ENCODE measurements at places on chromosomes 5 and 9.

DNA sequence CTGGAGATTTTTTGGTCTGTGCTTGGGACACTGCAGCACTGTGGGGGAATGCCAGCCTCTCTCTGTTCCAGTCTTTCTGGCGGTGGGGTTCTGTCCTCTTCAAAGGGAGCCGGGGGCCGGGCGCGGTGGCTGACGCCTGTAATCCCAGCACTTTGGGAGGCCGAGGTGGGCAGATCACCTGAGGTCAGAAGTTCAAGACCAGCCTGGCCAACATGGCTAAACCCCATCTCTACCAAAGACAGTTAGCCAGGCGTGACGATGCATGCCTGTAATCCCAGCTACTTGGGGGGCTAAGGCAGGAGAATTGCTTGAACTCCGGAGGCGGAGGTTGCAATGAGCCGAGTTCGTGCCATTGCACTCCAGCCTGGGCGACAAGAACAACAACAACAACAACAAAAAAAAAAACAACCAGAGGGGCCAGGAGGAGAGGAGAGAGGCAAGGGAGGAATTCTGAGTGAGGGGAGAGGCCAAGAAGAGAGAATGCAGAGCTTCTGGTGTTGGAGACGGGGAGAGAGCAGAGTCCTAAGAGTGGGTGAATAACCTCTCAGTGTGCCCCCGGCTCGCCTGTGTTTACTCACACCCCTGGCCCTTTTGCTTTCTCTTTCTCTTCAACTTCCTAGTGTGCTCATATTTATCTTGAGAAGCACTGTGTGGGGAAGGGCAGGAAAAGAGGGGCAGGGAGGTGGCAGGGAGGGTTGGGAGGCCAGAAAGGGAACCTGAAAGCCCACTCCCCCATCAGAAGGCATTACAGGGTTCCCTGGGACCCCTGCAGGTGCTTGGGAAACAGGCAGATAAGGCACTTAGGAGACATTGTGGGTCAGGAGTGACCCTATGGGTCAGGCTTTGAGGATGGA, 3.2 kb upstream of the SET start:
- no peak for DNase-seq

GRCh38 chr9:122860319-122861142, 32.1 kb upstream of the PDCL start:
- DNase-seq, result no peak

DNA sequence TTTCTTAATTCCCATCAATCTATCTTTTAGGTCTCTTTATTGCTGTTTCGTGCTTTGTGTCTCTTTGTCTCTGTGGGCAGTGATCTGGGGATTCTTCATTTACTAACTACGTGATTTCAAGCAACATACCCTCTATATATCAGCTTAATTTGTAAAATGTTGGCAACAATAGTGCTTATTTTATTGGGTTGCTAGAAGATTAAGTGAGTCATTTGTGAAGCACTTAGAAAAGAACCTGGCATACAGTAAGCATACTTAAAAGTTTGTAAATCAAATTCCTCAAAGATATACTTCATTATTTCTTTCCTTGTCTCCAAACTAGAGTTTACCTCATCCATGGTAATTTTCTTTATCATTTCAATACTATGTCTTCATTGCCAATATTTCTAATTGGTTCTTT, 669.7 kb downstream of the MAT2B start:
- no peak for DNase-seq

DNA sequence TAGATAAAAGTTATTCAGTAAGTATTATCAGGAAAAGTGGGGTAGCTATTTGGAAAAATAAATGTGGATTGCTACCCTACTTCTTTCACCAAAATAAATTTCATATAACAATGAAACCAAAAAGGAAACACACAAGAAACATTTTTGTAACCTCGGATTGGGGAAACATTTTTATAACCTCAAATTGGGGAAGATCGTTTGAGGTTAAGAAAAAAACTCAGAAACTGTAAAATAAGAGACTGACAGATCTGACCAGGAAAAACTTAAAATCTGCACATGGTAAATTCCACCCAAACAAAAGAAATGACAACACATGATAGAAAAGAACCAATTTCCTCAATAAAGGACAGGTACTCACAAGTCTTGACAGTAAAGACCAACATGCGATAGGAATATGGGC, 13.5 kb downstream of the EFCAB9 start:
- no peak for DNase-seq

GRCh38 chr9:32722704-32723103, 60.6 kb upstream of the TMEM215 start:
- no peak for DNase-seq

- DNase-seq, result no peak
These were observed 14.3 kb downstream of the GRIA1 start for GRCh38 chr5:153504726-153505125.

GRCh38 chr9:113581865-113582697, 118.6 kb downstream of the RGS3 start:
- peak; percentile 72 for DNase-seq

DNA sequence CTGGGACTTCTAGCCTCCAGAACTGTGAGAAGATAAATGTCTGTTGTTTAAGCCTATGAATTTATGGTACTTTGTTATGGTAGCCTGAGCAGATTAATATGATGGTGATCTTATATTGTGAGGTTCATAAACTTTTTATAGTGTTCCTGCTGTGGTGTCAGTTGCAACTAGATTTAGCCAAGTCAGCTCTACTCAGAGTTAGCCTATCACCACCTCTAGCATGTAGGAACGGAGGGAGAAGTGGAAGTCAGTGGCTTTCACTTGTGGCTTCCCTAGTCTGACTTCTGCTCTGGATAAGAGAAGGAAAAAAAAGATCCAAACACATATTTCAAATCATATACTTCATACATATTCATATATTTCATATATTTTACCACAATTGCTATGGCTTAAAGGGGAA, 6.6 kb downstream of the POC5 start:
- no peak for DNase-seq

DNA sequence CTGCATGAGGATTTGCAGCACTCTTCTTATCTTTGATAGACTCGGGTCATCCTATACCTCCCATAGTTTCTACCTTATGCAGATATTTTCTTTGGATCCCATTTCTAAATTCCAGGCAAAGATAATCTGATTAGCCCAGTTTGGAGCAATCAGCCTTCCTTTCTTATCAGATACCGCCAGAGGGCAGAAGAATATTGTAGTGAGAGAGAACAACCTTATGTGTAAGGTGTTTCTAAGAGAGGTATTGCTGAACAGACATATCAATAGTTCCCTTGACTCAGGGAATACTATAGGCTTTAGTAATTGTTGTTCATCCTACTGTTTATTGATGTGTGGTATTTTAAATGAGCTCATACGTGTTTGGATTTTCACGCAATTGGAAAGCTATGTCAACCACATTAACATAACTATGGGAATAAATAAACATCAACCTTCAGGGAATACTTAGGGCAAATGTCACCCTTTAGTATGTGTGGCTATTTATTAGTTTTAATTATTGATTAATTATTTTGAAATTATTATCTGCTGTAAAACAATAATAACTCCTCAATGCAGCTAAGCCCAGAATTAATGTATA, 1435.2 kb upstream of the CDH9 start:
- DNase-seq, result no peak

DNA sequence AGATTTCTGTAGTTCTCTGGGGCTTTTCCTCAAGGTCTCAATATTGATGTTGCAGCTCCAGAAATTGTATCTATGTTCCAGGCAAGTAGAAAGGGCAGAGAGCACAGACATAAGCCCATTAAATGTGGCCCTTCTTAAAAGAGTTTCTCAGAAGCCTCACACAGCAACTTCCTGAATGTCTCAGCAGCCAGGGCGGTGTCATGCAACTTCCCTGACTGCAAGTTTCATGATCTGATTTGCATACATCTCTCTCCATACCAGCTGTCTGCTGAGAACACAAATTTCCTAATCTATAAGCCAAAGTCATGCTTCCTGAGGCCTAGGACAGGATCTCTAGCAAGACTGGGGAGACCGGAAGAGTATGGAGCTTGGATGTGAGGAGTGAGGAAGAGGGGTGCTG, 13.0 kb downstream of the RGS7BP start:
- no peak for DNase-seq

DNA sequence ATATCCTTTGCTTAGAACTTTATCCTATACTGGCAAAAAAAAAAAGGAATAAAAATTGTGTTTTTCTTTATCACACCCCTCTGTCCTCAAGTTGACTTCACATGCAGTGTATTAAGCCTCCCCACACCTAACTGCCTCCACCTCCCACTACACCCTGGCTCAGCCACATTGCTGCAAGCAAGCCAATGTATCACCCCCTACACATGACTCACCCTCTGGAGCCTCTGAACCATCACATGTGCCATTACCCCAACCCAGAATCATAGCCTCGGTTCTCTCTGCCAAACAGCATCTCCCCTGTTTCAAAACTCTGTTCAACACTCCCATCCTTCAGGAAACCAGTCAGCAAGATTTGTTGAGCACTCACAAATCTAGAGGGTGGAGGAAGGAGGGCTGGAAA, 209.0 kb downstream of the CWC27 start:
- peak; percentile 5 for DNase-seq

DNA sequence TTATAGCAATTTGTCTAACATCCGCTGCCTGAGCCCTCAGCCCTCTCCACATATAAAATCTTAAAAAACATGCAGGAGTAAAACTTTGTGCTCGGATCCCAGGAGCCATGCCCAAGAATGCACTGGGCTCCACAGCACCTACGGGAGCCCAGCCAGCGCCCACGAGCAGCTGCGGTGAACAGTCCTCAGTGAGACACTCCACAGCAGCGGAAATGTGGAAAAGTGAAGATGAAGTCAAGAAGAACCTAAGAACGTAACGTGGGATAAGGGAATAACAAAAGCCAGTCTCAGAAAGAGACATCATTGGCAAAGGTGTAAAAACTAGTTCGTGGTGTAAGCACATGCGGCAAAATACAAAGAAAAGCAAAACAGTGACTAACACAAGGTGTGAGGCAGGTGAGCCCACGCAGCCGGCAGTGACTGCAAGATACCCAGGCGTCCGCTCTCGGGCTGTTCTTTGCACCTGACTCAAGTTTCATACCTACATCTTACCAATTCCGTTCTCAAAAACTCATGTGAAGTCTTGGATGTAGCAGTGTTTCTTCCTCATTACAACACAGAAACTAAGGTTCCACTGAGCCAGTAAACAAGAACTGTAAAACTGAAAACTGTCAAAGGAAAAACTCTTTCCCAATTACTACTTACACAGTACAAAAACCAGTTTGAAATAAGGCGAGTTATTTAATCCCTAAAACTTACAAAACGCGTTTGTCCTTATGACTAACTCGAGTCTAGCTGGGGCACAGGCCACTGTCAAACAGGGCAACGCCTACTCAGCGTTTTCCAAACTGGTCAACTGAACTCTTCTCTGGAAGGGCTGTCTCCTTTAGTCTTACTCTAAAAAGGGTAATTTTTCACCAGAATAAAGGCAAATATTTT, 1.7 kb downstream of the CAMSAP1 start:
- peak; percentile 73 for DNase-seq

- DNase-seq, result no peak
These were observed 480.8 kb downstream of the PSAT1 start for GRCh38 chr9:78777747-78778146.

DNA sequence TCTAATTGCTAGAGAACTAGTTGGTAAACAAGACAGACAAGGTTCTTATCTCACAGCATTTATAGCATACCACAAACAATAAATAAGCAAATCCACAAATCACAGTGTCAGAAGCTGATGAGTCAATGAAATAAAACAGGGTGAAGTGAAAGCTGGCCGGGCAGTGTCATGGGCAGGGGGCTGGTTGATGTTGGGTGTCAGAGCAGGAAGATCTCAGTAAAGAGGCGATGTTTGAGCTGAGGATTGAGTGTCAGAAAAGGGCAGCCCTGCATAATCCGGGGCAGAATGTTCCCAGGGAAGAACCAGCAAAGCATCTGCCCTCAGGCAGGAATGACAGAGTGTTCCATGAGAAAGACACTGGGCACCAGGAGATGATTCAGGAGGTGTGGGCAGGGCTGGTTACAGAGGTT, 183.4 kb downstream of the GOLPH3 start:
- DNase-seq, result no peak

GRCh38 chr9:35705836-35706430, 16.2 kb upstream of the TPM2 start:
- no peak for DNase-seq

DNA sequence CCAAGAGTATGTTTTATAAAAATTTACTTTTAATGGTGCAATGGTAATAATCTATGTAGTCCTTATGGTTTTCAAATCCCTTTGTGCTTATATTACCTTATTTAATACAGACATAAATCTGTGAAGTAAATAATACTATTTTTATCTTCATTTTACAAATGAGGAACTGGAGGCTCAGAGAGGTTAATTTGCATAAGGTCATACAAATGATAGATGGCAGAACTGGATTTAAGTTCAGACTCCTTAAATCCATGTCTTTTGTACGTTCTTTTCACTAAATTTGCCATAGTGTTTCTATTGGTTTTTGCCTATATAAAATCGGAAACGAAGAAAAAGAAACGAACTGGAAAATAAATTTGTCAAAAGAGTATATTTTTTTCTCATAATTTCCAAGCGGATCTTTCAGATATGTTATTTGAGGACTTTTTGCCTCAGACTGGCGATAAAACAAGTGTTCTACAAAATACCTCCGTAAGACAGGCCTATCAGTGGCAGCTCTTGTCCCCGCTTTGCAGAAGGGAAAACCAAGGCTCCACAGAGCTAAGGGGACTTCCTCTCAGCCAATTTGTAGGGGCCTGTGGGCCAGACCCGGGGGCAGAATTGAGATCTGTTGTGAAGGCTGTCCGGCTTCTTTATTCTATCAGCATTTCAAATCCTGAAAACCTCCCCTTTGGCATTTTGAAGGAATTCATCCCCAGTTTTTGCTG, 1.1 kb upstream of the TNFAIP8 start:
- DNase-seq, result no peak

- peak; percentile 44 for DNase-seq
These were observed 1.2 kb upstream of the CEMIP2 start for GRCh38 chr9:71769175-71770161.

GRCh38 chr9:7342229-7342628, 457.3 kb downstream of the DMAC1 start:
- no peak for DNase-seq
